ENCODE measurements at places on chromosomes 12 and 14.

DNA sequence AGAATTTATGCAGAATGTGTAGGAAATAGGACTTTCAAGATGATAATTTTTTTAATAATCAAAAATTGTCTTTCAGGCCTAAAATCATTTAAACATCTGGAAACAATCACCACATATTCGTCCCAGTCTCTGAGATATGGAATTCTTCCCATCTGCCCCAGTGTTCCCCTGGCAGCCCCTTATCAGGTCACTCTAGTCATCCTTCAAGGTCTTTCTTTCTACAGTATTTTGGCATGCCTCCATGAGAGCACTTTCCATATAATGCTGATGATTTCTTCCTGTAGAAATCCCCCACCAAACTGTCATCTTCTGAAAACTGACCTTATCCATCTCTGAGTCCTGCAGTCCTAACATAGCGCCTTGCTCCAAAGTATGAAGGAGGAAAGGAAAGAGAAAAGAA, 422.1 kb downstream of the RPS29 start:
- no peak for DNase-seq

DNA sequence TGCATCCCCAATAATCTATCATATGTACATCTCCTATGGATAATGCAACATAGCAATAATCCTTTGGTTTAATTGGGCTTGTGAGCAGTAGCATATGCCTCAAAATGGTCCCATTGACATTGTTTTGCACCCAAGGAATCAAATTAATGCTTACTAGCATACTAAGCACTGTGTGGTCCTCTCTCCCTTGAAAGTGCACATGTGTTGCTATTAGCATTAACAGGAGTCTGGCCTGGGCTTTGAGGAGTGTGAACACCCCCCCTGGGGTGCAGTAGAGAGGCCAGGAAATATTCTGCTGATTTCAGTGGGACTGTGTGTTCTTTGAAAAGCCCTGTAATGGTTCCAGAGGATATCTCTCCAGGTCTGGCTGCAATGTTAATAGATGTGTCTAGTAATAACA, 1148.4 kb downstream of the VRK1 start:
- no peak for DNase-seq

DNA sequence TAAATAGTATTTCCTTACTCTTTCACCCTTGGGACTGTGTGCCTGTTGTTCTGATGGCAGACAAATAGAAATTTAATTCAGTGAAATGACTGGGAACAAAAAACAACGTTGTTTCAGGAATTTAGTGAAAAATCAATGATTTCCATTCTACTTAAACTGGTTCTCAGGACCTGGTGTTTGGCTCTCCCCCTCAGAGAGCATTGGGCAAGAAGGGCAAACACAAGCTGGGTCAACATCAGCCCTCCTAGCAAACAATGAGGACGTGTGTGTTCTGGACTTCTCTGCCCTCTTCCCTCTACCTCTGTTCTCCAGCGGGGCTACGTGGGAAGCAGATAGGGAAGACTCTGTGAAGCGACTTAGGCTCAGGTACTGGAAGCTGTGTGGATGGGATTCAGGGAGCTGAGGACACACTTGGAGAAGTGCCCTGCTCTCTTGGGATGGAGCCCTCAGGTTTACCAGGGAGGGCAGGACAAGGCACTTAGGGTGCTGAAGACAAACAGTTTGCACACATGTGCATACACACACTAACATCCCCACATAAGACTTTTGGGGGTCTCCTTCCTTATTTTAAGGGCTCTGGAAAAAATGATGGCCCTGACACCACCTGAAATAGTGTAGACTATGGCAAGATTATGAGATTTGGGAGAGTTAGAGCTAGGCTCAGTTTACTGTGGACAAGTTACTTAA, 7.6 kb upstream of the SERPINA1 start:
- DNase-seq = no peak

DNA sequence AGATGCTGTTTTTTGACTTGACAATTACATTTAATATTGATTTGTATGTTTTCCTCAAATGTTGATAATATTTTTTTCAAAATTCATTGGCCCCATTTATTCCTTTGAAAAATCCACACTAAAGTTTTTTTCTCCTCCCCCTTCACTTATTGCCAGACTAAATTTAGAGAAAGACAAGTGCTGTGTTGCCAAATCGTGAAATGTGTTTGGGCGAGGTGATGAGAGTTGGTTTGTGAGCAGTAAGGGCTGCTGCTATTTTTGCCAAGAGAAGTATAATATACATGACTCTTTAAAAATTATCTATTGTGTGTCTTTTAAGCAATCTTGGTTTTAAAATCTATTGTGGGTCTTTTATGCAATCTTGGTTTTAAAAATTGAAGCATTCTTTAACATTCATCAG, 188.9 kb downstream of the PPFIA2 start:
- no peak for DNase-seq

GRCh38 chr12:93360688-93361087, 17.0 kb upstream of the NUDT4 start:
- no peak for DNase-seq
